ENCODE measurements at places on chromosomes 16 and 17. TPM values are rescaled to one million over a fixed set of nuclear protein-coding genes. Genes with fewer than 3 reads are reported as not detected.

LYZL6 gene
- polyA plus RNA-seq: not detected

ALOX15B gene
- 0.19 TPM for polyA plus RNA-seq

ALDH3A2 gene
- polyA plus RNA-seq: 33.5 TPM

KRT39 gene
- 8.7 TPM for polyA plus RNA-seq

VAT1L gene
- 6.7 TPM for polyA plus RNA-seq

GAS2L2 gene
- not detected for polyA plus RNA-seq

KRTAP3-2 gene
- 0.29 TPM for polyA plus RNA-seq

NFE2L1 gene
- 244 TPM for polyA plus RNA-seq

PRAC1 gene
- not detected for polyA plus RNA-seq

CDK5R1 gene
- 7.9 TPM for polyA plus RNA-seq

GRCh38 chr17:27751622-27752490 is 48.5 kb downstream of the NOS2 start:
- DNase-seq: no peak

GRCh38 chr16:3949287-3949686 is 68.8 kb upstream of the CREBBP start:
- peak; percentile 90 for DNase-seq

DNA sequence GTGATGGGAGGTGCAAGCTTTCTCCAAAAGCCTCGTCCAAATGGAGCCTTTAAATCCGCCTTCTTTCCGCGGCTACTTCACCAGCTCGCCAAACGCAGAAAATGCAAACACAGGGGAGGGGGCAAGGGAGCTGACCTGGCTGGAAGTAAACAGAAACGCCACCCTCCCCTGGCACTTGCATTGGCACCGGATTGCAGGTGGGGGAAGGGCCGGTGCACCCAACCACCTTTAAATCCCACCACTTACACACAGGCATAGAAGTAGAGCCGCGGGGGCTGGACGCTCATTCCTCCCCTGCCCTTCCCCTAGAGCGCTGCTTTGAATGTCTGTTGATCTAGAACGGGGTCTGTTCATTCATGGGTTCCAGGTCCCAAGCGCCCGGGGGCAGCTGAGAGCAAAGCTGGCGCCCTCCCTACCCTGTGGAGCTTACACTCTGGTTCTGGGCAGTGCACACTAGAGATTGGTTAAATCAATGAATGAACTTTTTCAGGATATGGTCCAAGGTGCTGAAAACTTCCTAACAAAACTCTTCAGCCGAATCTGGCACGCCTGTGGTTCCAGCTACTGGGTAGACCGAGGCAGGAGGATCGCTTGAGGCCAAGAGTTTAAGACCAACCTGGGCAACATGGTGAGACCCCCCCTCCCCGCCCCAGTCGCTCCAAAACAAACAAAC is 920 bp upstream of the ZCCHC14 start:
- DNase-seq: no peak

DNA sequence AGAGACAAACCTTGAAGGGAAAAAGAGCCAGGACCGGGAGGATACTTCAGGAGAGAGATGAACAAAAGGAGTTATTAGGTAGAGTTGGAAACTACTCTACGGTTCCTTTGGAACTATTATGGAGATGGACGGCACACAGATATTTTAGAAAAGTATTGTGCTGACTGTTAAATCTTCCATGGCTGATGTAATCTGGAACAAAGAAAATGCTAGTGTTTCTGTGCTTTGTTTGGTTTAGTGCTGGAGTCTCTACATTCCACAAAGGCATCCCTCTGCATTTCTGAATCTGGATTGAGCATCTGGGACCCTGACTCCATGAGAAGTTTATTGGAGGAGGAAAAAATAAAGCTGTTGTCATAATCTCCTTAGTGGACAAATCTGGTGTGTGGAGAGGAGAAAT is 57.2 kb downstream of the RPGRIP1L start:
- DNase-seq: no peak

DNA sequence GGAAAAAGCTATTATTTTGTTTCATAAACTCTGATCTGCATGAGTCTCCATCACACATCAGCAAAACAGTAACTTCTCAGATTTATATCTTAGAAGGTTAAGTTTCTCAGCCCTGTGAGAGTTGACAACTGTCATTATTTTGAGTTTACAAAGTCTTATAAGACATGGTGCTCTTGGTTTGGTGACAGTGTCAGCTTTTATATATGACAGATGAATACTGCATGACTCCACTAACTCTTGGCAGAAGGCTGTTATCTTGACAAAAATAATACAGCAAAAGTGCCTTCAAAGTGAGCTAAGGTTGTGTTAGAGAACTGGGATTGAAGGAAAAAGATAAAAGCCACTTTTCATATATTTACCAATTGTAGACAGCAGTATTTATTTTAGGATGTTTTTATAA is 528.4 kb upstream of the SOX9 start:
- no peak for DNase-seq

DNA sequence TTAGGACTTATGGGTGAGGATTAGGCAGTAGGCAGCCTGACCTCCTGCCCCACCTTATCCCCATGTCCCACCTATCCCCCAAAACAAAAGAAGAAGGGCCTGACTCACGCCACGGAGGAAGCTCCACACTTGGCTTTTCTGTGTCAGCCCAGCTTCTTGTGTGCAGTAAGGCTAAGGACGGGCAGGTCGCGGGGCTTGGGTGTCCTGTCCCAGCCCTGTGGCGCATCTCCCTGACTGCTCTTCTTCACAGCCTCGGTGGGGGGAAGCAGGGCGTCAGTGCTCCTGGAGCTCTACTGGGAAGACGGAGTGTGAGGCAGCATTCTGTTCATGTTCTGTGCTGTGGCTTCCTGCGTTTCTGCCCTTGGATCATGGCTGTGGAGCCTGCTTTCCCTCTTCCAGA is 34.6 kb upstream of the ALDH3A2 start:
- DNase-seq: no peak

DNA sequence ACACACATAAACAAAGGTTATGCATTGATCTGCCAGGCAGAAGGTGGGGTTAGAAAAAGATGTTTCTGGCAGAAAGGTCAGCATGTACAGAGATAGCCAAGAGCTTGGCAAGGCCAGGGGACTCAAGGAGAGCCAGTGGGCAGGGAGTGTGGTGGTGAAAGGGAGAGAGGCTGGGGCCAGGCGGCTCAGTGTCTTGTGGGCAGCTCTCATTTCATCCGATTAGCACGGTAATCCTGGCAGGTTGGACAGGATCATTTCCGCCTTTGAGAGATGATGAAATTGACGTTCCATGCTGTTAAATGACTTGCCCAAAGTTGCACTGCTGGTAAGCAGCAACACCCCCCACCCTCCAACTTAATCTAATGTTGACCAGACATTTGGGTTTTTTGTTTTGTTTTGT is 3.6 kb downstream of the CHD9 start:
- DNase-seq: no peak

GRCh38 chr17:41678907-41679739 is 9.6 kb upstream of the EIF1 start:
- DNase-seq: no peak

GRCh38 chr17:43365356-43365755 is 33.4 kb upstream of the ARL4D start:
- DNase-seq: no peak

DNA sequence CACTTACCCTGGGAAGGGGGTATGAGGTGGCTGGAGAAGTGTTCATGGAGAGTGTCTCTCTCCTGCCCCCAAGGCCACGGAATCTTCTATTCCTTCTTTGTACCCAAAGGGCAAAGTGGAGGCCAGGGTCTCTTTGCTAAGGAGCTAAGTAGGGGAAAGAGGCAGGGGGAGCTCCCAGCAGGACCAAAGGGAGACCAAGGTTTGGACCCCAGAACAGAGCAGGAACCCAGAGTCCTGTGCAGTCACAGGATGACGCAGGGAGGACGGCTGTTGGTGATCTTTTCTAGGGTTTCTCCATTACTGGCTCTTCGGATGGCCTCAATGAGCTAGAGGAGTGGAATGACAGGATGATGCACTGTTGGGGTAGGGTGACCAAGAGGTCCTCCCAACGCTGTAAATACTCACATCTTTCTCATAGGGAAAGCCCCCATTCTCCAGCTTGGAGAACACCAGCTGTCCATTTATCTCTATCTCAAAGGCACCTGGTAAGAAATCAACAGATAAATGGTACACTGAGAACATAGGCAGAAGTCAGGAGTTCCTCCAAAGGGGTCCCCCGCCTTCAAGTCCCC is 966 bp downstream of the MIEN1 start:
- DNase-seq: no peak

- DNase-seq: peak; percentile 71
These were observed 239.2 kb downstream of the PRKCA start for GRCh38 chr17:66541461-66542128.

DNA sequence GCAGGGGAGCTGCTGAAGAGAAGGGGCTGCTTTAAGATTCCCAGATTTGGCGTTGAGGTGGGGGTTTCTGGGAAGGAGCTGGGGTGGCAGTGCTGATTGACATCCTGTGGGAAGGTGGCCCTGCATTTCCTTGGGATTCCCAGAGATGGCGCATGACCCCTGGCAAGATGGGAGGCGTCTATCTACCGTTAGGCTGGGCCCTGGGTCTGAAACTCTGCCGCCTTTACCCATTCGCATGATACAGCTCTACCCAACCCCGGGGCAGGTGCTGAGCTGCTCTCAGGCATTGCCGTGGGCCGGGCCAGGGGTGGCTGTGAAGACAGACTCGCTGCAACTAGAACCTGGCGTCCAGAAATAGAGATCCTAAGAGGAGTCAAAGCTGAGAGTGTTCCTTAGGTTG is 9.9 kb upstream of the MVD start:
- no peak for DNase-seq

- DNase-seq: no peak
These were observed 29.0 kb downstream of the KATNB1 start for GRCh38 chr16:57764341-57765159.

DNA sequence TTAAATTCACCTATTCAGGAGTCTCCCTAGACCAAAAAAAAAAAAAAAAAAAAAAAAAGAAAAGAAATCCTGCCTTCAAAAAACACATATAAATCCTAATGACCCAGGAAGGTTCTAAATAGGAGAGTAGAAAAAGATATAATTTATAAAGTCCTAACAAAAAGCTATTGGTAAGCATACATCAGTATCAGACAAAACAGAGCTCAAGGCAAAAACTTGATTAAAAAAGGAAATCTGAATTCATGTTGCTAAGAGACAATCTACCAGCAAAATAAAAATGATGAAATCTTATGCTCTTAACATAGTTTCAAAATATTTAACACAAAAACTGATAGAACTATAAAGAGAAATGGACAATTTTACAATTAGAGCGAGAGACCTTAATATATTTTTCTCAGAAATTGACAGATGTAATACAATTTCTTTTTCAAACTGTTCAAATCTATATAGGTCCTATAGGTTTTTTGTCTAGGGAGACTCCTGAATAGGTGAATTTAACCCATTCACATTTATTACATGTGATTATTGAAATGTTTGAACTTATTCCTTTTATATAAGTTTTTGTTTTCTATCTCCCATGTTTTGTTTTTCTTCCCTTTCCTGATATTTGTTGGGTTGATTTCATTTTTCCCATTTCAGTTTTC is 57.0 kb downstream of the NT5M start:
- no peak for DNase-seq

- DNase-seq: no peak
These were observed 6.9 kb downstream of the TMEM170A start for GRCh38 chr16:75457485-75458021.

- DNase-seq: no peak
These were observed 893 bp upstream of the ODF4 start for GRCh38 chr17:8338753-8339140.

DNA sequence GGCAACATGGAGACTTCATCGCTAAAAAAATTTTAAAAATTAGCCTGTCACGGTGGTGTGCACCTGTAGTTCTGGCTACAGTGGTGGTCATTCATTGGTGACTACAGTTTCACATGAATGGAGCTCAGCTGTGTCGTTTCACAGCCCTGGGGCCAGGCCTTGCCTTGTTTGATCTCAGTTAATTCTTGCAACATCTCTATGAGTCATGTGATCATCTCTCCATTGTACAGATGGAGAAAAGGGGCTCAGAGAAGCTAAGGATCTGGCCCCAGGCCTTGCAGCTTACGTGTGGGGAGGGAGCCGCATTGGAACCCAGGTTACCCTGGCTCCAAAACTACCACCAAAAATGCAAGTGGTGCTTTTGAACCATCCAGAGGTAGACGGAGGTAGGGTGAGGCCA is 49.4 kb downstream of the GDE1 start:
- DNase-seq: no peak

DNA sequence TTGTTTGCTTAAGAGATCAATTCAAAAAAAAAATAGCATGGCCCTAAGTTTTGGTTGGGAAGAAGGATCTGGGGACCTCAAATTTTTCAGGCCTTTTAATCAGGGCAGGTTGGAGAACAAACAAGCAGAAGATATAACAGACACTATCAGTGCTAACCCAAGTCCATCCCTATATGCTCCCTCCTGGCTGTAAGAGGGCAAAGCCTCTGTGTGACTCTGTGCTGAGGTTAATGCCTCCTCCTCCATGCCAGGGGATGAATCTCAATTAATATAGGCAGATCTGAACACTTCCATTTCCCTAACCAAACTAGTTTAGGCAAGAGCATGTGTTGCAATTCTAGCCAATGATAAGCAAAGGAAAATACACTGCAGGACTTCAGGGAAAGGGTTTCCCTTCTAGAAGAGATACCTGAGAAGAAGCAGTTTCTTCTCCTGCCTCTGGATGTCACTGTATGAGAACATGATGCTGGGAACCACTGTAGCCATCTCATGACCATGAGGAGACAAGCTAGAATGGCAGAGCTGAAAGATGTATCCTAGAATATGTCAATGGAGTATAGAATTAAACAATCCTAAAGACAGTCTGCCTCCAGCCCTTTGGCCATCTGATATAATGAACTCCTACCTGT is 76.0 kb downstream of the CHD9NB start:
- DNase-seq: no peak

DNA sequence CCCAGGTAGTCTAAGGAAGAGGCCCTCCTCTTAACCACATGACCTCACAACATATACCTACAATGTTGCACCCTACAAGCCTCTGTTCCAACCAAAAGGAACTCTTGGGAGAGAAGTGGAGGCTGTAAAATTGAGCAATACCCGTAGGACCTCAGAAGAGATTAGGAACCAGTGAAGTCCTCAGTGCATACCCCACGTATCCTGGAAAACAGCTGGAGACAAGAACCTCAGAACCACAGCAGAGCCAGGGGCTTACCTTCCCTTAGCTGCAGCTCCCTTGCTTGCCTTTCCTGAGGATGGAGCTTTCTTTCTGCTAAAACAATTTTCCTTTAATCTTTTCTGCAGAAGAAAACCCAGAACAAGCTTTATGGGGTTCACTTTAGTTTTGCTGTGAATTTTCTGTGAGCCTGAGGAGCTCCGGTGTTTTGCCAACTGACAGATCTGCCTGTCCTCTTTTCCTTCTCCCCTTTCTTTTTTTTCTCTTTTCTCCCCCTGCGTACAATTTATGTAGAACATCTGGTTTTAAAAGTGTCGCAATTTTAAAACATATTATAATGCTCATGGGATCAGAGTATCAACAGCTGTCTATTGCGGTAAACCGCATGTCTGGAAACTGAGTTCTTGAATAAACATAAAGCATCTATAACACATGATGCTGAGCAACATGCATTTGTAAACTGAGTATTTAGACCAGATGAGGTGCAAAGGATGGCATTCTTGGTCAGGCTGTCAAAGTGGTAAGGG is 226.4 kb upstream of the MAF start:
- peak; percentile 22 for DNase-seq

GRCh38 chr16:51359141-51359955 is 208.3 kb upstream of the SALL1 start:
- DNase-seq: no peak

- DNase-seq: no peak
These were observed 24.9 kb upstream of the ADAMTS18 start for GRCh38 chr16:77459534-77460254.

All from muscle of back (tissue), 13 donors.